GM12878 (cell line): ENCODE measurements at places on chromosomes 13 and 19. TPM values are rescaled to one million over a fixed set of nuclear protein-coding genes. Genes with fewer than 3 reads are reported as not detected.

The ACER1 gene
- total RNA-seq: not detected in 2 replicates

The TMEM91 gene
- 1.8 and 3.1 TPM in 2 replicates for total RNA-seq

The SLC6A16 gene
- 1.6 and 1.7 TPM in 2 replicates for total RNA-seq

The WDR62 gene
- total RNA-seq: 18.1 and 20.1 TPM in 2 replicates

The KLK3 gene
- not detected in 2 replicates for total RNA-seq

The TMEM38A gene
- 14.5 and 17.2 TPM in 2 replicates for total RNA-seq

The CEACAM20 gene
- not detected in 2 replicates for total RNA-seq

The ZNF737 gene
- total RNA-seq: 3.7 and 4.7 TPM in 2 replicates

The GAPDHS gene
- total RNA-seq: not detected in 2 replicates

The OCEL1 gene
- 11.9 and 15.8 TPM in 2 replicates for total RNA-seq

The MCEMP1 gene
- 0.26 and 0.48 TPM in 2 replicates for total RNA-seq

The FARP1 gene
- 1.5 and 2.2 TPM in 2 replicates for total RNA-seq

The CYP2A6 gene
- 0.58 and 0.97 TPM in 2 replicates for total RNA-seq

- no peak for DNase-seq
Observed at GRCh38 chr19:9070066-9070465, 16.8 kb upstream of the OR1M1 start.

GRCh38 chr13:51271528-51272085, 49.4 kb downstream of the FAM124A start:
- no peak for DNase-seq

- DNase-seq: no peak
Observed at GRCh38 chr19:4197625-4198466, 15.4 kb downstream of the ANKRD24 start.

DNA sequence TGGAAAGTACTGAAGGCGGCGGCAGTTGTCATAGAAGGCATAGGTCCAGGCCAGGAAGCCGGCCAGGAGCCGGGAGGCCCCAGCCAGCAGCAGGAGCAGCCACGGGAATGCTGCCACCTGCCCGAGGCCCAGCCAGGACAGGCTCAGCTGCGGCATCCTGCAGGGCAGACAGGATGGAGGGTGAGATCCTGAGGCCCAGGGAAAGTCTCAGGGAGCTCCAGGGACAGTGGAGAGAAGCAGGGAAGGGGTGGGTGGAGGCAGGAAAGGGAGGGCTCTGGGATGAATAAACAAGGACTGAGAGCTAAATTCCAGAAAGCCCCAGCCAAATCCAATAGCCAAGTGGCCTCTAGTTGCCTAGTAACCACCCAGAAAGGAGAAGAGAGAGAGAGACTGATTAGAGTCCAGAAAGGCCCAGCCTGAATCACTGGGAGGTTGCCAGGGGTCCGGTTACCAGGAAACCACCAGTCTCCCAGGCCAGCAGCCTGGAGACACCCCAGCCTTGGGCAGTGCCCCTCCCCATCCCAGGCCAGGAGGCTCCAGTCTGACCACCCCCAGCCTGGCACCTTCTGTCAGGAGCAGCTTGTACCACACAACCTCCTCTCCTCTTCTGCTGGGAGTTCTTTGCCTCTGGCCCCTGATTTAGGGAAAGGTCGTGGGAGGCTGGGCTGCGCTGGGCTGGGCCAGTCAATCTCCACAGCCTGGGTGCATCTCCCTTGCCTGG, 7.5 kb upstream of the OR10H5 start:
- DNase-seq: no peak

DNA sequence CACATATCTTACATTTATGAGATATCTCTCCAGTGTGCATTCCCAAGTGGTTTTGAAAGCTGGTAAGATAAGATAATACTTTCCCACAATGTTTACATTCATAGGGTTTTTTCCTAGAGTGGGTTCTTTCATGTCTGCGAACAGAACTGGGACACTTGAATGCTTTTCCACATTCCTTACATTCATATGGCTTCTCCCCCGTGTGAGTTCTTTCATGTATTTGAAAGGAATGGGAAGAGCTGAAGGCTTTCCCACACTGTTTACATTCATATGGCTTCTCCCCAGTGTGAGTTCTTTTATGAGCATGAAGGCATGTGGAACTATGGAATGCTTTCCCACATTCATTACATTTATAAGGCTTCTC, 19.7 kb downstream of the ZNF433 start:
- no peak for DNase-seq

DNA sequence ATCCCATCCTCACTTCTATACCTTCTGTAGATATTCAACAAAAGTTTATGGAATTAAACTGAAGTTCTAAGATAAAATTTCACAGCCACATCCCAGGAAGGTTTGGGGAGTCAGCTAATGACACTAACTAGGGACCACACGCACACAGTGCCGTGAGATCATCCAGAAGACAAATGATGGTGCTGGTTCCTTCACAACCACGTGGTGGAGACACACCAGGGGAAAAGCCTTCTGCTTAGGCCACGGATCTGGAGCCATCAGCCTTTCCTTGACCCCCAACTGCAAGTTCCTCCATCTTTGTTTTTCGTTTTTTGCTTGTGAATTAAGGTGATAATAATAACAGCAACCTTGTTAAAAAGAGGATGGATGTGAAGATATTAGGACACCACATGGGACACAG, 241.6 kb upstream of the MAB21L1 start:
- no peak for DNase-seq

DNA sequence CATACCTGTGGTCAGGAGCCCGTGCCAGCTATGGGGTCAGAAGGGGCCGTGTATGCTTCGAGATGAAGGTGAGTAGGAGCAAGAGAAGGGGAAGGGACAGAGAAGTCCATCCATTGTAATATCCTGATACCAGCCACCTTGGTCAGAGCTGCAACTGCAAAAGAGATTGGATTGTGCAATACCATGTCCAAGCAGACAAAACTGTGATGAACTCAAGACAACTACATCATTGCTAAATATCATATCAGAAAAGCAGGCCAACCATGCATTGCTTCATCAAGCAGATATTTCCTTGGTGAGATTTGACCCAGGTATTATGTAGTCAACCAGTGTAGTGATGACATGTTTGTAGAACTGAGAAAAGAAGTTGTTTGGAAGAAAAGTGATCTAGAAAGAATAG, 12.1 kb downstream of the HNRNPUL1 start:
- DNase-seq: no peak

DNA sequence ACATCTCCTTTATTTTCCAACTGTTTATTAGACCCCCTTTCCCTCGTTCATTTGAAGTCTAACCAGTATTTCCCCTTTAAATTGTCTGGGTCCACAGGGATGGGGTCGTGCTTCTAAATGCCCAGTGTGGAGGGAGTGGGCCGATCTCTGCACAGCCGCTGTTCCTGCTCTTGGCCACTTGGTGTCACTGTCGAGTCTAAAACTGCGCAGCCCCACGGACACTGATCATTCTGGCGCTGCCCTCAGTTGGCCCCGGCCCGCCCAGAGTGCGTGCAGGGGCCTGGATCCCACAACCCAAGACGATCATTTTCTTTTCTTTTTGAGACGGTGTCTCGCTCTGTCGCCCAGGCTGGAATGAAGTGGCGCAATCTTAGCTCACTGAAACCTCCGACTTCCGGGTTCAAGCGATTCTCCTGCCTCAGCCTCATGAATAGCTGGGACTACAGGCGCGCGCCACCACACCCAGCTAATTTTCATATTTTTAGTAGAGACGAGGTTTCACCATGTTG, 12.0 kb downstream of the WDR88 start:
- DNase-seq: no peak

- no peak for DNase-seq
Observed at GRCh38 chr13:51556740-51557139, 27.5 kb upstream of the WDFY2 start.

DNA sequence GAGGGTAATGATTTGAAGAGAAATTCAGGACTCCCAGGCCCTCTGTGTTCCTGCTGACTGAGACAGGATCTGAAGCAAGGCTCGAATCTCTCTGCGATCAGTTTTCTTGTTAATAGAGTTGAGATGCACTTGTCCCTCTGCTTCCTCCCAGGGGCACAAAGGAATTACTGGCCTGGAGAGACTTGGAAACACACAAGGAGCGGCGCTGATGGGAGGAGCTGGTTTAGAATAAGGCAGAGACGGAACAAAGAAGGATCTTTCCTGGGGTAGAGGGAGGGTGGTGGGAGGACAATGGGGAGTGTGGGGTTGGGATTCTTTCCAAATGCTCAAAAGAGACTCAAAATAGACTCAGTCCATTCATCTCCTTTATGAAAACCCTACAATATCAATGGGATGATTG, 719.1 kb downstream of the UQCRFS1 start:
- no peak for DNase-seq

- DNase-seq: no peak
Observed at GRCh38 chr19:35125270-35125717, 9.6 kb downstream of the LGI4 start.

- no peak for DNase-seq
Observed at GRCh38 chr13:90824032-90824431, 523.5 kb upstream of the MIR17HG start.

DNA sequence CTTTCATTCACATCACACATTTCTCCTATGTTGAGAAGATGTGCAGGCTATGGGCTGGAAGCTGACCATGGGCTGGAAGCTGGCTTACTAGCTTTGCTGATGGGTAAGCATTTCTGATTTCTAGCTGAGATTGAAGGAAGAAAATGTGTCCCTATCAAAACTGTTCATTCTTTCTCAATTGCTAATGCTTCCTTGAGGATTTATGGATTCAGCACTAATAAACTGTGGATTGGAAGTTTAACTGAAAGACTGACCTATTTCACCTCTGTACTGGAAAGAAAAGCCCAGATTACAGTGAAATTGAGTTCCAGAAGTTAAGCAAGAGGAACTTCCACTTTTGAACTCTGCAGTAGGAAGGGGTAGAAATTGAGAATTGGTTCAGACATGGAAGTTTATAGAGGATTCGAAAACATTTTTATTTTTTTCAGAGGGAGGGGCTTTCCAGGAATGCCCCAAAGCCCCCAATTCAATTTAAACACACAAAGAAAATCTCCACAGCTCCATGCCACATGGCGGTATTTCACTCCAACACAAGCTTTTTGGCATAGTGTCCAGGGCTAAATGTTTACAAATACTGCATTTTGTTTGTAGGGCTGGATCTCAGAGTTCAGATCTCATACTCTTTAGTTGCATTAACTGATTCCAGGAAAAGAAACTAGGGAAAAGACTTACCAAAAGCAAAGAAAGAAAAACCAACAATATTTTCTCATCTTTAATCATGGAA, 61.2 kb upstream of the ARGLU1 start:
- no peak for DNase-seq

- DNase-seq: no peak
Observed at GRCh38 chr19:23789246-23789645, 30.6 kb upstream of the ZNF681 start.

DNA sequence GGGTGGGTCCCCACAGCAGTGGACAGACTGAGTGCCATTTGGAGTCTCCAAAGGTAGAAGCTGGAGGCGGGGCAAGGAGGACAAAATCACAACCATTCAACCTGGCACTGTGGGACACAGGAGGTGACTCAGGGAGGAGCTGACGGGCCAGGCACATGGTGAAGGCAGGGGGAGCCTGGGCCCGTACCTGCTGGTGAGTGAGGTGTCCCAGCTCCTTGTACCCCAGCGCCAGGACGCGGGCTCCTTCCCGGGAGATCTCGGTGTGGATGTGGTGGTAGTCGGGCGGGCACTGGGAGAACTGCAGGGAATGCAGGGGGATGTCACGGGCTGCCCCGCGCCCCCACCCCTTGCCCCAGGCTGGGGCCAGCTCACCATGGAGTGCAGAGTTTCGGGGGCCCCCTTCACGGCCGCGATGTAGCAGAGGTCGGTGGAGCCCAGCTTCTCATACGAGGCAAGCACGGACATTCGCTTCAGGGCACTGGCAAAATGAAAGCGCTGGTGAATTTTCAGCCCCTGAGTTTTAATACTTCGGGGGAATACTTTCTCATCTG, 9.8 kb downstream of the ATP13A1 start:
- DNase-seq: no peak

DNA sequence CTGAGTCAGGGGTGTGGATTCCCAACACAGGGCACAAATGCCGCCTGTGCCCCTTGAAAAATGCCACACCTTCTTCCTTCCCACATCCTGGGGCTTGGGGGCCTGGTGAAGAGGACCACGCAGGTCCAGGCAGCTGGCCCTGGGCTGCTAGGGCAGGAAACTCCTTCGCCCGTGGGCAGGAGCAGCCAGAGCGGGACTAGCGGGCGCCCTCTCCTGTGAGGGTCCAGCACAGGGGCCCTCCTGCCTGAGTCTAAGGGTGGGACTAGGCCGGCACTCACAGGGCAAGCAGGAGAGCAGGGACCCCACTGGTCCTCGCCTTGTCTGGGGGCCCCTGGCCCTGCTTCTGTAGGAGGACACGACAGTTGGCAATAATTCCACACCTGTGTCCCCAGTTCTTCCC, 7.5 kb upstream of the CEBPA start:
- DNase-seq: no peak

DNA sequence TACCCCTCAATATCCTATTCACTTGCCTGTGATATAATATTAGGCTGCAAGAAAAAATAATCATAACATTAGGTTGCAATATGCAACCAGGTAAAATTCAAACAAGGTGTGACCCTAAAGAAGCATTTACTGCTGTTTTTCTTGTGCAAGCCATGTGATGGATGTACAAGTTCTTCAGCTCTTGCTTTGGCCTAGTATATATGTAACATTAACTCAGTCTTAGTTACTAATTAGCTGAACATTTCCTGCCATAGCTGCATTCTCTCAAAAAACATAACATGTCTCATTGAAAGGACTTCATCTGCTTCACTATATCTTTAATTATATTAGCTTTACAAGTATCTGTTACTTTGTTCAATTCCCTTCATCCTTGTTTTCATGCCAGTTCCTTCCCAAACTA, 406.8 kb upstream of the HTR2A start:
- DNase-seq: no peak

DNA sequence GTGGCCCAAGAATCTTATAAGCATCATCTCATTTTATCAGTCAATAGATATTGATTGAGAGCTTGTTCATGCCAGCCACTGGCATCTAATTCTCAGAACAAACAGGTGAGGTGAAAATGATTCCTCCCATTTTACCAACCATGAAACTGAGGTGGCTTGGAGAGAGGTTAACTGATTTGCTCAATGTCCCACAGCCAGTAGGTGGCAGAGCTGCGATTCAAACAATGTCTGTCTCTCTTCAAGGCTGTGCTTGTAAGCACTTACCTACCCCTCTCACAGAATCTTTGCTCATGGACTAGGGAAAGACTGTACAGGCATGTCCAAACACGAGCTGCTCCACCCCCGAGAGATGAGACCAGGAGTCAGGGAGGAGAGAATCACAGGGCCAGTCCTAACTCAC, 21.5 kb upstream of the GSX1 start:
- no peak for DNase-seq

GRCh38 chr13:33004511-33004910, 11.7 kb upstream of the KL start:
- no peak for DNase-seq

DNA sequence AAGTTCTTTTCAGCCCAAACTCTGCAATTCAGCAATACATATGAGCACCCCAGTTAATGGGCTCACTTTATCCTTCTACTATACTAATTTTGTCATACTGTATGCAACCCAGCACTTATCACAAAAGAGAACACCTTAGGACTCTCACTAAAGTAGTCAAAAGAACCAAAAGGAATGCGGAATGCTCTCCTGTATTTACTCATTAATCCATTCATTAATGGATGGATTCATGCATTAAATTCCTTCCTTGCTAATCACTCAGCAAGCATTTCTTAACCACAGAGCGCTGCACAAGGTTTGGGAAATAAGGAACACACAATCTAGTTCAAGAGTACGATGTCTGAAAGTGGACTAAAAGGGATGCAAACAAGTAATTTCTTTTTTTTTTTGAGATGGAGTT, 12.8 kb upstream of the DOCK9 start:
- no peak for DNase-seq

GRCh38 chr13:79749566-79749965, 268.6 kb downstream of the NDFIP2 start:
- DNase-seq: no peak
